ENCODE measurements at places on chromosomes 7 and 10. TPM values are rescaled to one million over a fixed set of nuclear protein-coding genes. Genes with fewer than 3 reads are reported as not detected.

TUBB8 gene
- not detected for total RNA-seq

GHRHR gene
- not detected for total RNA-seq

CCDC172 gene
- total RNA-seq = not detected

TMEM236 gene
- total RNA-seq = 59.9 TPM

KAZALD1 gene
- 16.7 TPM for total RNA-seq

MMP21 gene
- total RNA-seq = not detected

OSBPL3 gene
- total RNA-seq = 15.4 TPM

RPEL1 gene
- total RNA-seq = 0.13 TPM

ALOX5 gene
- 14.9 TPM for total RNA-seq

NAT16 gene
- not detected for total RNA-seq

Measured in mucosa of descending colon (tissue), 3 donors.